ENCODE measurements at places on chromosomes 1 and 21. TPM values are rescaled to one million over a fixed set of nuclear protein-coding genes. Genes with fewer than 3 reads are reported as not detected.

GRCh38 chr1:63883494-63884235, 109.8 kb downstream of the ROR1 start:
- DNase-seq: no peak

- no peak for DNase-seq
Observed at GRCh38 chr1:193431265-193431977, 245.0 kb upstream of the B3GALT2 start.

DNA sequence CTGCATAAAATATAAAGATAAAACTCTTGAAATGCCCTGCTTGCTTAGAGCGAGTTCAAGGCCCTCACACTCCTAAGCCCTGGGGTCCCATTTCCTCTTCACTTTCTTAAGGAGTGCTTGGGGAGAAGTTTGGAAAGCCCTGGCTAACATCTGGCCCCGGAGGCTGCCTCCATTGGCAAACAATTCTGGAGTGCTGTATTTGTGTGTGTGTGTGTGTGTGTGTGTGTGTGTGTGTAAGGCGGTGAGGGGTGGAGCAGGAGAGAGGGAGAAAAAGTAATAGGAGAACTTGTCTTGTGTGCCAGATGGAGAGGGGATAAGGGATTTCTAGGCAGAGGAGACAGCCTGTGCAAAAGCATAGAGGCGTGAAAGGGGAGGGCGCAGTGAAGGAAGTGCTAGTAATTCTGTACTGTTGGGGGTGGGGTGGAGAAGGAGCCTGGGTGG, 578 bp upstream of the TRIM62 start:
- DNase-seq: peak; percentile 68

DNA sequence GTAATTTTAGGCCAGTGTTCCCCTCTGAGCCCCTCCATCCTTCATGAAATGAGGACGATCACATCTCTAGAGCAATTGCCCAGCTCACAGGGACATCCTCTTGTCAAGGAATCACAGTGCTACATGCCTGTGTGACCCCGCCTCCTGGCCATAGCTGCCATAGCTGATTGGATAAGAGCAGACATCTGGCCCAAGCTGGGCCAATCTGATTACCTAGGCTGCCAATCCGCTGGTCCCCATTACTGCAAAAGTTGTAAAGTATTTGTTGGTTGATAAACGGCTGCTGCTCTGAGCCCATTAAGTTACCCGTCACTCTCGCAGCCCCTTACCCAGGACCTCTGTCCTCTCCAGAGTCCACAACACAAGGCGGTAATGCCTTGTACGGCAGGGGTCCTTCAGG, 8.3 kb downstream of the NT5C1A start:
- no peak for DNase-seq

DNA sequence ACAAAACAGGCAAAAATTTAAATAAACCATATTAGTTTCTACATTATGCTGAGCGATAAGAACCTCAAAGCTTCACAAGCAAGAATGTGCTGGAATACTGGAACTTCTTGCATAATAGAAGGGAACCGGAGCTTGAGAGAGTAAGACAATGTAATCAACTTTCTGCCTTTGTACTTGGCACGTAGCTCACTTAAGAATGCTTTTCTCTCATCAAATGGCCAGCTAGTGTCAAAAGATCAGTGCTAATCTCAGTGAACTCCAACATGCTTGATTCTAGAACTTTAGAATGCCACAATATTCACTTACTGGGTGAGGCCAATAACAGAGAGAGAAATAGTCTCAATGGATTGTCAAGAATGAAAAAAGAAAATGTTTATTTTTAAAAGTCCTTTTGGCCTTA, 486.1 kb upstream of the LRRC7 start:
- DNase-seq: no peak

DNA sequence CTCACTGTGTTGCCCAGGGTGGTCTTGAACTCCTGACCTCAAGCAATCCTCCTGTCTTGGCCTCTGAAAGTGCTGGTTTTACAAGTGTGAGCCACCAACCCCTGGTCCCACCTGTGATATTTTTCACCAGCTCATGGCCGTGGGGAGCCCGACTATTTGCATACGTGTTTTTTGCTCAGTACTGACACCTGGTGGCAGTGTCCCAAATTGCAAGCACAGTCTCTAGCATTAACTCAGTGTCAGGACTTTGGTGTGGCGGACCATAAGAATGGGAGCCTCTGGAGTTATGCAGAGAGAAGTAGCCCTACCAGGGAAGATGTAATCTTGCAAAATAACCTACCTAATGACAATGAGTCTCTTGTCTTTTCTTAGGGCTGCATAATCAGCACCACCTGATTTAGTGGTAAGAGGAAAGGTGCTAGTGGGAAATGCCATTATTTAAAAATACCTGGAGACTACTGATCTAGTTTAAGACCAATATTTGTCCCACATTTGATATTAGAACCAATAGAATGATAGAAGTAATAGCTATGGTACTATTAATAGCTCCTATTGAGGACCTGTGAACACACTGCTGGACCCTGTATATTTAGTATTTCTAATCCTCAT, 305.4 kb downstream of the DISC1 start:
- no peak for DNase-seq

DNA sequence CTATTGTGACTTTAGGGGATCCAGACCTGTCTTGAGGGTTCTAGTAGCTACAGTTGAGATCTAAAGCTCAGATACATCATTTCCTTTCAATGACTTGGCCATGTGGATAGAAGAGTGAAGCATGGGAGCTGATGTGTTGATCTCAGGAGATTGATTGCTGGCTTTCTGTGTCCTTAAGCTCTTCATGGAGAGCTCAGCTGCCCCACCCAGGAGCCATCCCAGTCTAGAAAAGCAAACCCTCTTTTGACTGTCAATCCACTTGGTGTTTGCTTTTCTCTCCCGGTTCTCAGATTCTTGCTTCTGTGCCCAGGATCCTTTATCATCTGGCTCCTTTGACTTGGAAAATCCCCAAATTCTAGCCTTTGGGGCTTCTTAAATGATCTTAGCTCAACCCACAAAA, 87.2 kb downstream of the ATP1A1 start:
- no peak for DNase-seq

DNA sequence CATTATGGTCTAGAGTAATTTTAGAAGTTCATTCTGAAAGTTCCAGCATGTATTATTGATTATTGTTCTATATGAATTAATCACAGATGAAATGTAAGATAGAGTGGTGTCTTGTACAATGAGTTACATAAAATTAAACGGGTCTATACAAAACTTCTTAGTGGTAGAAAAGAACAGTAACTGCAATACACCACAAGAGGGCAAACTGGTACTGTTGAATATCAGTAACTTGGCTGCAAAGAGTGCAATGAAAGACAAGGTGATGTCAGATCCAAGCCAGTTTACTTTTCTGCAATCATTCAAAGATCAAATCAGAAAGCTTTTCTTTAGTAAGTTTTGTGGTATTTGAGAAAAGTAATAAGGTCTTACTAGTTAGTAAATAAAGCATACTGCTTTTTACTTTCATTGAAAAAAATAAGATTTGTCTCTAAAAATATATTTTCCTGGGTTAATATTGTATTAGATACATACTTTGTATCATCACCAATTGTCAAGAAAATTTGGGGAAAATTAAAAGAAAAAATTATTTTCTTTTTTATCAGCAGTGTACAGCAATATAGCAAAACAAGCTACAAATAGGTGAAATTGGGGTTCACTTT, 66.4 kb upstream of the BTG3 start:
- DNase-seq: peak; percentile 69

GRCh38 chr1:41762251-41762650, 156.5 kb downstream of the HIVEP3 start:
- DNase-seq: no peak

DNA sequence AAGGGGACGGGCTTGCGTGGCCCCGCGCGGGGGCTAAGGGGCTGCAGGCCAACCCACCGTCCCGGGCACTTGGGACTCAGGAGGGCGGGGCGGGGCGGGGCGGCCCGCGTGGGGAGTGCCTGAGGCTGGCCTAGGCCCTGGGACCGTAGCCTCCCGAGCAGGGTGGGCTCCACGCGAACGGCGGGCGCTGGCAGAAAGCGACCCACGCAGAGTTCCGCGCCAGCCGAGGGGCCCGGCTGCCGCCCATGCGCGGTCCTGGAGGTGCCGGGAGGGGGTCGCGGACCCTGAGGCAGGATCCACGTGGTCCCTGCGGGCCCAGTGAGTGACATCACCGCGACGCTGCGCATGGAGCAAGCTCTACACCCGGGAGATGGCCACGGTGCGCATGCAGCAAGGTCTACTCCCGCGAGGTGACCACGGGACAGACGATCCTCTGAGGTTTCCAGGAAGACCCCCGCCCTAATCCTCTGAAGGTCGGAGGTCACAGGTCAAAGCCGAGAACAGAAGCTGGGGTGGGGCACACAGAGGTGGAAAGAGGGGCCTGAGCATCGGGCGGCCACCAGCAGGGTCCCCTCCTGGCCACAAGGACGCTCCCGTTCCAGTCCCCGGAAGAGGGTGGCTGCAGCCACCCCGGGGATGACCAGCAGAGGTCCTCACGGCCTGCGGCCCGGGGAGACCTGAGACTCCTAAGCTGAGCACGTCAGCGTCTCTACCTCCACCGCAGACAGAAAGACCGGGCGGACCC, 13.5 kb upstream of the SLC19A1 start:
- peak; percentile 72 for DNase-seq

DNA sequence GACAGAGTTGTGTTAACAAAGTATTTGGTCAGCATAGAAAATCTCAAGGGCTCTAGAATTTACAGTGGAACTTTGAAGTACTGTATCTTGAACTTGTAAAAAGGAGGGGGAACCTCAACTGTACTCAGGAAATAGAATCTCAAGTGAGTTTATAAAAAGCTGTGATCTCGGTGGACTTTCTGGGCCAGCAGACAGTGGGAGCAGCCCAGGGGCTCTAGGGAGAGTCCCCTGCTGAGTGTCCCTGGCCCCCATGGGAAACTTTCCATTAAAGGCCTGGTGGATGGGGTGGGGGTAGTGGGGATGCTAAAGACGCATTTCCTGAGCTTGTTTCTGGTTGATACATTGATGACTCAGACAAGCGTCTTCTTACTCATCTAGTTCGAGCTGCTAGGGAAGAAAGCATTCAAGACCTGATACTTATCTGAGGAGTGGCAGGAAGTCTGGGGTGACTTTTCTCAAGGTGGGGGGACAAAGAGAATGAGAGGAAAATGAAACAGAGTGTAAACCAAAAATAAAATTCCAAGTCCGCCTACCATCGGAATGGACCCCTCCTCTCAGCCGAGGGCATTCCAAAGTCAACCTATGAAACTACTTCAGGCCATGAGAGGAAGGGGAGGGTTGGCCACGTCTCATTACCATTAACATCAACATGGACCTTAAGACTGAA, 65.5 kb downstream of the NID1 start:
- DNase-seq: peak; percentile 96

- DNase-seq: peak; percentile 83
Observed at GRCh38 chr1:150507912-150508864, at the start of gene ECM1. TSS of gene ECM1 (plus strand) at chr1:150508109. CDS start at chr1:150508210, 101 bp downstream.

DNA sequence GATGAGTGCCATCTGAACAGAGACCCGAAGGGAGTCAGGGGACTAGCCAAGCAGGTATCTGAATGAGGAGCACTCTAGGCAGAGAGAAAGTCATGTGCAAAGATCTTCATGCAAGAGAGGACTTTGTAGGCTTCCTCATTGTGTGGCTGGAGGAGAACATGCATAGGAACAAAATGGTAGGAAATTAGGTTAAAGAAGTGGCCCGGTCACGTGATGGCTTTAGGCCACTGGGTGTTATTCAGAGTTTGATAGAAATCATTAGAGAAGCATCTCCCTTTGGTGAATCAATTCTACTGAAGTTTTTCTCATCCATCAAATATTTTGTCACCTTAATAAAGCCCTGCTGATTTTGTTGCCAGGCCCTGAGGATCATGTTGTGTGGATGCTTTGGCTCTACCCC, 45.8 kb upstream of the KCTD3 start:
- no peak for DNase-seq

GRCh38 chr1:227788271-227789083, 27.0 kb upstream of the PRSS38 start:
- no peak for DNase-seq

Gene EPHB2
- 9.7 TPM for total RNA-seq

Gene TSPEAR
- not detected for total RNA-seq

Gene F13B
- not detected for total RNA-seq

Gene SPRR2F
- total RNA-seq: not detected

Gene OR2M2
- not detected for total RNA-seq

Gene HSF2BP
- 2.6 TPM for total RNA-seq

Gene CHAF1B
- total RNA-seq: 3.9 TPM

Gene CAMSAP2
- 55.7 TPM for total RNA-seq

Gene AMY2B
- total RNA-seq: 3.5 TPM
